CD4-positive, alpha-beta T cell (primary cell): ENCODE measurements at places on chromosomes 3 and 15. TPM values are rescaled to one million over a fixed set of nuclear protein-coding genes. Genes with fewer than 3 reads are reported as not detected.

GRCh38 chr3:140207541-140207940 lies 272.6 kb downstream of the CLSTN2 start:
- no peak for DNase-seq

GRCh38 chr3:16089521-16089920 lies 85.0 kb upstream of the GALNT15 start:
- no peak for DNase-seq

GRCh38 chr3:165395188-165395587 lies 199.0 kb upstream of the SLITRK3 start:
- no peak for DNase-seq

DNA sequence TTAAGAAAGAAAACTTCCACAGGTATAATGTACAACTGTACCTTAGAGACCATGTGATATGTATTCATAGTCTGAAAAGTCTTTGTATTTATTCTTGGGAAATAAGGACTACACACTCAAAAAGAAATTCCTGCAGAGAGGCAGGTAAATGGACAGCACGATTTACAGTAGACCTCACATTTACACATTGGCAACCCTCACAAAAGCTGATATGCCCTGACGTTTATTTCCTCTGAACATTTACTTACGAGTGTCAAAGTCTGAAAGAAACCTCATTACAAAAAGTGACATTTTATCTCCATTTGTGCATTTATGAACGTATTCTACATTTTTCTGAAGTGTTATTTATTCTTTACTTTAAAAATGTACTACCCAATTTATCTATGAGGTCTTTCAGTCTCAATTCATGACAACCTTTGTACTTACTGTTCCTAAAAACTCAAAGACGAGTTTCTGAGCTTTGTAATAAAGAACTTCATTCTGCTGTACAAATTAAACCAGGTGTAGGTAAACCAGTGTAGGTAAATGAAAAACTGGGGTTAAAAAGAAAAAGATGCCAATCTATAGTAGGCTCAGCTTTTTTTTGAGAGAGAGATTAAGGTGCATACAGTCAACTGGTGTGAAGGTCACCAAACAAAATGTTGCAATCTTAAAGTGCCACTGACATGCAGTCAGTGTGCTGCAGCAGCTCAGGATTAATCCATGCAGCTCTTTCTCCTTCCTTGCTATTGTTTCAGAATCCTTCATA lies 44.3 kb downstream of the THRB start:
- no peak for DNase-seq

GRCh38 chr3:23301819-23302218 lies 98.7 kb downstream of the UBE2E2 start:
- DNase-seq = no peak

GRCh38 chr3:111318289-111318688 lies 223.7 kb upstream of the CD96 start:
- no peak for DNase-seq

DNA sequence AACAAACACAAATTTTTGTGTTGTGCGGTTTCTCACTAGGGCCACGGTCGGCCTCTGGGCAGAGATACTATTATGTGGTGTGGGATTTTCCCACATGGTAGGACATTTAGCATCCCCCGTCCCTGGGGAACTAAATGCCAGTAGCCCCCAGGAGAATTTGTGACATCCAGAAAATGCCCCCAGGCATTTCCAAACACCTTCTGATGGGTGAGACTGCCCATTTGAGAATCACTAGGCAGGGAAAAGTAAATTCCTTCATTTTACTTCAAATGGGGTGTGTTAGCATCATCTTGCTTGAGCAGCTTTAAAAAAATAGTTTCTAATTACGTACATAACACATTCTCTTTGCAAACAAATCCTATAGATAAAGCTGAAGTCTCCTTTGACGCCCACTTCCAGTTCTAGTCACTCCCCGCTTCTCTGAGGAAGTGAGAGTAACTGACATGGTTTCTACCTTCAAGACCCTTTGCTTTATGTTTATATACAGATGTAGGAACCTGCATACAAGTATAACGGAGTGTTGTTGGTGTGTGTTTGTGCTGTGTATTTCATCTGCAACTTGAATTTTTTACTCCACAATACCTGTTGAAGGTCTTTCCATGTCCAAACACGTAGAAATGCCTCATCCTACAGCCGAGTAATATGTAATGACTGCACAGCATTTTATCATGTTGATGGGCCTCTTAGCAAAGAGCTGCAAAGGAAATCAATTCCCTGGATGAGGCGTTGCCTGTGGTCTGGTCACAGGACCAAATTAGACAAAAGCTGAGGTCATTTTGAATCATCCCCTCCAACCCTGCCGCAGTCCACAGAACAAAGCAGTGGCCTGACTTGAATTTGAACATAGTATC lies 31.4 kb upstream of the ZBTB38 start:
- no peak for DNase-seq

- no peak for DNase-seq
Observed at GRCh38 chr3:184176377-184177330, 2.0 kb downstream of the AP2M1 start.

NUTM1 gene
- total RNA-seq = not detected

CX3CR1 gene
- total RNA-seq = 0.27 TPM
